ENCODE measurements at places on chromosomes 2 and 18. TPM values are rescaled to one million over a fixed set of nuclear protein-coding genes. Genes with fewer than 3 reads are reported as not detected.

- DNase-seq = no peak
Measured at GRCh38 chr18:7576685-7577084, 9.6 kb downstream of the PTPRM start.

DNA sequence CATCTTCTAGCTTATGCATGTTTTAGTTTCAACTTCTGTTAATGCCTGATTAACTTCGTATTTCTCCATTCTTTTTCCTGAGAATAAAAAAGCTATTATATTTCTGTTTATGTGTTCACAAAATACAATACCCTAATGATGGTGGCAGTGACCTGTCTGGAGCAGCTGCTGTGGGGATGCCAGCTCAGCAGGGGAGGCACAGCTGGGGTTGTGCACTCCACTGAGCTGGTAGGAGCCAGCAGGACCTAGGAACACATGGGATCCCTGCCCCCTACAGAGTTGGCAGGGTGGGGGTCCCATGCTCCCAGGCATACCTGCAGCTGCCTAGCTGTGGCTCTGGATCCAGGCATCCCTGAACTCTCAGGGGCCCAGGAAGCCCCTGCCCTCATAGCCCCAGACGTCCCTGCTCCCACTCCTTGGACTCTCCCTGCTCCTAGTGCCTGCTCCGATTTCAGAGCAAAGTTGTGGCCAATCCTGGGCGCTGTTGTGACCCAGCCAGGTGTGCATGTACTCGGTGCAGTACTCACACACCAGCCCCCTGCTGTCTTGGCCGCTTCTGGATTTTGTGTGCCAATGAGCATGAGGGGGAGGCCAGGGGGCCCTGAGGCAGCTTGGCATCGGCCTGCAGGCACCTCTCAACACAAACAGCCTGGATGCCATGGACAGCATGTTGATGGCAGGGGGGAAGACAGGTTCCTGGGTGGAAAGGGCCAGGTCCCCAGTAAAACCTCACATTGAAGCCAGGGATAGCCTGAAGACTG, 546.0 kb downstream of the ZNF804A start:
- DNase-seq = no peak

- DNase-seq = no peak
Measured at GRCh38 chr2:121707344-121707919, 29.2 kb downstream of the NIFK start.

GRCh38 chr2:126343136-126343535, 312.8 kb upstream of the GYPC start:
- DNase-seq = no peak

GRCh38 chr18:65279668-65280305, 471.0 kb upstream of the CDH7 start:
- DNase-seq = no peak

DNA sequence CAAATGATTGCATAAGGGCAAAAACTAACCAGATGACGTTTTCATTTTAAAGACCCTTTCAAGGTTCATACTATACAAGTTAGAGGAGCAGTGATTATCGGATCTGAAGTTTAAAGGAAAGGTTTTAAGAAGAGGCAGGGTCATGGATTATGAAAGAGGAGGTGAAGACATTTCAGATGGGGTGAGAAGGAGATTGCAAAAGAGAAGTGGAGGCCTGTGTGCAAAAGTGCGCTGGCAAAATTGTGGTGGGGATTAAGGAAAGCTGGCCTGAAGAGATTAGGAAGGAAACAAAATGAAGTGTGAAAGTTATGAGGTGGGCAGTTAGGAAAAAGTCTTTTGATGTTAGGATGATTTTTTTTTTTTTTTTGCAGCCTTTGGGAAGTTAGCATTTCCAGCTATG, 935.7 kb upstream of the FAM98A start:
- DNase-seq = no peak

GRCh38 chr2:210713122-210713521, 156.7 kb downstream of the CPS1 start:
- DNase-seq = no peak

GRCh38 chr2:239424337-239425045, 23.7 kb upstream of the HDAC4 start:
- DNase-seq = no peak

DNA sequence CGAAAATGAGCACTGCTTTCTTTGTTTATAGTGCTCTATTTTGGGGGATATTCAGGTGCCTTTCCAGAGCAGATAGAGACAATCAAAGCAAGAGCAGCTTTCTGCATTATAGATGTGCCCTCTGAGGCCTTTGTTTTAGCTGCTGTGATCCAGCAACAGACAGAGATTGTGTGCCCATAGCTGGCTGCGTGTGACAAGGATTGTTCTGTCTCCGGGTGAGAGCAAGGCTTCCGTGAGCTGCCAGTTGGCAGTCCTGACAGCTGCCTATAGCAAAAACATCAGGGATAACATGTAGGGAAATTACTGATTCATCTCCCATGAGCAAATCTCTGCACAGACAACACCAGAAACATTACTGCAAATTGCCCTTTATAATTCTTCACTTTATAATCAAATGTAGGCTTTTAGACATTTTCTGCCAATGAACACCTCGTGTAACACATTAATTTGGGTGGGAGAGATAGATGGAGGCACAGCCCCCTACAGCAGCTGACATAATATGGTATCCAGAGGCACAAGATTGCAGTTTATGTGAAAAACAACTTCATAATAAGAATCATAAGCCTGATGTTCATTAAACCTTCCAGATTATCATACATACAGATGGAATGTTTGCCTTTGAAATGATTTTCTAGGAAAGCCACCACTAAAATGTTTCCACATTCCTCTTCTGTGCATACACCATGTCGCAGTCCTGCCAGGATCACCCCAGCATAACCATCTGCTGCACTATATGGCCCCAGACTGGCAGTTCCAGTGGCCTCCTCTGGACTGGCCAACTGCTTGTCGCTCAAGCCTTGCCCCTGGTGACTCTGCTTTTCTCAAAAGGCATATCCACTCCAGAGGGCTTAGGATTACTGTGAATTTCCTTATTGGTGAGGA, 131.2 kb downstream of the TRIB2 start:
- no peak for DNase-seq

- no peak for DNase-seq
Measured at GRCh38 chr2:120348737-120349439, 3.0 kb downstream of the INHBB start.

GRCh38 chr18:74745633-74746403, 148.1 kb downstream of the ZNF407 start:
- no peak for DNase-seq

DNA sequence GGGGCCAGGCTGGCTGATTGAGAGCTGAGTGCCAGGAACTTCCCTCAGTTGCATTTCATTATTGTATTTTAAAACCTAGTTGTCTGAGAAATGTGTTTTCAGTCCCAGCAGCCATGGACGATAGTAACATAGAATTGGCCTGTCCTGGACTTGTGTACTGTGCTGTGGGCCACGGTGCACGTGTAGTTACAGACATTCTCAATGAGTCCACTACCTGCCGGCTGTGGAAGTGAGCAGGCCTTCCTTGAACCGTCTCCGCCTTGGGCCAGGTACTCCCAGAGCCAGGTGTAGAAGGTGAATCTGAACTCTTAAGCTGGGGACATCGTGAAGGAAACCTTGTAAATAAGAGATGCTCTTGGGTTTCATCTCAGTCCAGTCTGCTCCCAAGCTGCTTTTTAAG, 47.0 kb downstream of the UBE2F start:
- DNase-seq = peak; percentile 62

- DNase-seq = no peak
Measured at GRCh38 chr2:109473616-109474318, 140.0 kb downstream of the SEPTIN10 start.

DNA sequence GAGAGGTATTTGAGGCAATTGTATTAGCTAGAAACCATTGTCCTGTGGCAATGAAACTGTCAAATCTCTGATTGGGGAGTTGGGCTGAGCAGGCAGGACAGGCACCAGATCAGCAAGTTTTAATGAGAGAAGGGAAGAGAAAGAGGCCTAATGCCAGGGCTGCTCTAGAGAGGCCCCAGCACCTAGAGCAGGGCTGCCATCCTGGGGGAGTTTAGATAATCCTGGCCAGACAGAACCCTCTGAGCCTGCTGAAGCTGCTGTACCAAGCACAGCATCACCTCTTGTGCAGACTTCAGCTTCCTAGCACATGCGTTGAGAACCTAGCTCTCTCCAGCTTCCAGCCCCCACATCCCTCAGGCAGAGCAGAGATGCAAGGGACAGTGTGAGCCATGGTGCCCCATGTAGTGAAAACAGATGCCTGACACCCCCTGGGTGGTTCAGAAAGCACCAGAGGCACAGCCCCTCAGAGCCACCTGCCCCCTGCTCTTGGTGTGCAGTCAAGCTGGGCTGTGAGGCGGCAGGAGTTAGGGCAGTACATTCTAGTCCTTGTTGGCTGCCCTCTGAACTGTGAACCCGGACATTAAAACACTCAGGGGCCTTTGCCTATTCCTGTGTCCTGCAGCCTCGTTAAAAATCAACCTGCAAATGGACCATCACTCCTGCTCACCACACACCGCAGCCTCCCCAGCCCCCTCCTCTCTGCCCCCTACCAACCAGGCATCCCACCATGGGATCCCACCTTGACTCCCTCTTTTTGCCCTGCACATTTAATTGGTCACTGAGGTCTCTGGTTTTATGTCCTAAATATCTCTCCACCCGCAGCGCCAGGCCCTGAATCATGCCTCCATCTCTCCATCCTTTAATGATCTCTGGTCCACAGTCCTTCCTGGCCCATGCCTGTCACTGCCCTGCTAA, 52.7 kb downstream of the ADD2 start:
- DNase-seq = peak; percentile 57

- DNase-seq = peak; percentile 71
Measured at GRCh38 chr2:46200861-46201605, 96.2 kb upstream of the EPAS1 start.

- DNase-seq = no peak
Measured at GRCh38 chr18:48265328-48265727, 143.9 kb downstream of the ZBTB7C start.

GRCh38 chr2:54321047-54321446, 65.0 kb upstream of the TSPYL6 start:
- DNase-seq = no peak

DNA sequence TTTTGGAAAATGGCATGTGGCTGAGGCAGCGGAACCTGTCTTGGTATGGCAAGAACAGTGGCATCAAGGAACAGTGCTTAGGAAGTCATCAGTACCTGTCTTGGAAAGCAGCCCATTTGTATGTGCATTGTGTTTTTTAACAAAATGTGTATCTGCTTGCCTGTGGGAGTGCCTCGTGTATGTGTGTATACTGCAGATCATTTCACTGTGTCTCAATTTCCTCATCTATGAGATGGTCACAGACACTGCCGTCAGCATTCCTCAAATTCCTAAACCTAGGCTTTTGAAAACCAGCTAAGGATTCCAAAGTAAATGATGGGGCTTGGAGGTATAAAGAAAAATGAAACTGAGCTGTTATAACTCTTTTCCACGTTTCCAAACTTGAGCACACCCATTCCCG, 441.3 kb downstream of the RND3 start:
- DNase-seq = no peak

DNA sequence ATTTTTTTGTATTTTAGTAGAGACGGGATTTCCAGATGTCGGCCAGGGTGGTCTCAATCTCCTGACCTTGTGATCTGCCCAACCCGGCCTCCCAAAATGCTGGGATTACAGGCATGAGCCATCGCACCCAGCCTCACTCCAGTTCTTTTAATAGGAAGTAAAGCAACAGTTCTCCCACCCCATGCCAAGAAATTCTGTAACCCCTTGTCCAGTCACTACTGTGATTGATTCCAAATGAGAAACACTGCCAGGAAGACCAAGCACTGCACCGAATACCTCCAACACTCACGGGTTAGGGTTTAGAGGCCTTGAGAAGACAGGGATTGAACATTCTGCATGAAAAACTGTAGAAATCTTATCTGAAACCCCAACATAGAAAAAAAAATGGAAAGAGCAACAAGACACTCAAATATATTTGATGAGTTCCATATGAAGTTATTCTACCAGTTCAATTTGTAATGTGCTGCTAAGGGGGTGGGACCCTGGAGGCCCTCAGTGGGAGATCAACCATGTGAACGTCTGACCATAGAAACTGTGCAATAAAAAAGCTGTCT, 48.2 kb upstream of the BIN1 start:
- peak; percentile 70 for DNase-seq

DNA sequence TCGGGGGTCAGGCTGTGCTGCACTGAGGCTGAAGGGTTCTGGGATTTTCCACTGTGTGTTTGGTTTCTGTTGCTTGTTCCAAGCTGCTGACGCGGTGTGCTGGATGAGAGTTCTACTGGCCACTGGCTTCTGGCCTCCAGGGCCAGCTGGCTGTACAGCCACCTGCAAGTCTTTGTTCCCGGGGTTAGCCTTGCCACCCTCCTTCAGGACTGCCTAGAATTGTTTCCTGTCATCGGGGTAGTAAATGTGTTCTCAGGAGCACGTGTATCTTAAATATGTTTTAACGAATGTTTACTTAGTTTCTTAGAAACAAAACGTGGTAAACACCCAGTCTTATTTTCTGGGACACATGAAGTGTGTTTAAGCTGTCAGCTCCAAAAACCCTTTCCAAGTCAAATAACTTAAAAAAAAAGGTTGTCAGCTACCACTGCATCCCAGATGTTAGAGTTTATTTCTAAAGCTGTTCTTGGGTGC, 231.2 kb downstream of the AGAP1 start:
- no peak for DNase-seq

DNA sequence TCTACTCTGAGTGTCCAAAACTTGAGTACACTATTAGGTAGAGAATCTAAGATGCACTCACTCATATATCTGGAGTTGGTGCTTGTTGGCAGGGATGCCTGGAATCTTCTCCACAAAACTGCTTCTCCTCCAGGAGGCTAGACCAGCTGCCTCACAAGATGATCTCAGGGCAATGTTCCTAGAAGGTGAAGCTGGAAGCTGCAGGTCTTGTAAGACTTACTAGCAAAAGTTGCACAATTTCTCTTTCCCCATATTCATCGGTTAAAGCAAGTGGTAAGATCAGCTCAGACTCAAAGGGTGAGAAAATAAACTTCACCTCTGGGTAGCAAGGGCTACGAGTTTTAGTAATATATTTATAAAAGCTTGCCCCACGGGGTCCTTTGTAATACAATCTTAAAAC, 454.4 kb upstream of the ACVR2A start:
- DNase-seq = no peak

SGPP2 gene
- not detected for total RNA-seq

CCDC141 gene
- total RNA-seq = not detected

SPIRE1 gene
- total RNA-seq = 47.0 TPM

WNT10A gene
- not detected for total RNA-seq

ARL6IP6 gene
- 13.9 TPM for total RNA-seq

PARD3B gene
- total RNA-seq = 26.7 TPM

SLC11A1 gene
- total RNA-seq = 0.21 TPM

COA5 gene
- 33.1 TPM for total RNA-seq

ATP6V1C2 gene
- total RNA-seq = not detected

CETN1 gene
- not detected for total RNA-seq

IL36B gene
- total RNA-seq = not detected

RTTN gene
- 9.8 TPM for total RNA-seq

MEP1B gene
- not detected for total RNA-seq

CKAP2L gene
- total RNA-seq = 6.3 TPM

DRC1 gene
- total RNA-seq = not detected

ANKRD44 gene
- total RNA-seq = 16.6 TPM

DSG4 gene
- not detected for total RNA-seq

SFTPB gene
- total RNA-seq = not detected

CNDP1 gene
- not detected for total RNA-seq

ADD2 gene
- total RNA-seq = not detected

PKP4 gene
- 119 TPM for total RNA-seq

COPS8 gene
- 104 TPM for total RNA-seq

Measured in osteocyte (in vitro differentiated cells).